ENCODE measurements at places on chromosomes 7 and 10. TPM values are rescaled to one million over a fixed set of nuclear protein-coding genes. Genes with fewer than 3 reads are reported as not detected.

- no peak overlapping the region for H3K27ac ChIP-seq
- no peaks in the 10 kb centered on the region for H3K36me3 ChIP-seq
- no peak for DNase-seq
- no peaks in the 10 kb centered on the region for H3K4me1 ChIP-seq
- H3K4me3 ChIP-seq = no peak overlapping the region
- H3K27me3 ChIP-seq = no peaks in the 10 kb centered on the region
Observed at GRCh38 chr10:74991435-74991834, 120.0 kb upstream of the SAMD8 start.

DNA sequence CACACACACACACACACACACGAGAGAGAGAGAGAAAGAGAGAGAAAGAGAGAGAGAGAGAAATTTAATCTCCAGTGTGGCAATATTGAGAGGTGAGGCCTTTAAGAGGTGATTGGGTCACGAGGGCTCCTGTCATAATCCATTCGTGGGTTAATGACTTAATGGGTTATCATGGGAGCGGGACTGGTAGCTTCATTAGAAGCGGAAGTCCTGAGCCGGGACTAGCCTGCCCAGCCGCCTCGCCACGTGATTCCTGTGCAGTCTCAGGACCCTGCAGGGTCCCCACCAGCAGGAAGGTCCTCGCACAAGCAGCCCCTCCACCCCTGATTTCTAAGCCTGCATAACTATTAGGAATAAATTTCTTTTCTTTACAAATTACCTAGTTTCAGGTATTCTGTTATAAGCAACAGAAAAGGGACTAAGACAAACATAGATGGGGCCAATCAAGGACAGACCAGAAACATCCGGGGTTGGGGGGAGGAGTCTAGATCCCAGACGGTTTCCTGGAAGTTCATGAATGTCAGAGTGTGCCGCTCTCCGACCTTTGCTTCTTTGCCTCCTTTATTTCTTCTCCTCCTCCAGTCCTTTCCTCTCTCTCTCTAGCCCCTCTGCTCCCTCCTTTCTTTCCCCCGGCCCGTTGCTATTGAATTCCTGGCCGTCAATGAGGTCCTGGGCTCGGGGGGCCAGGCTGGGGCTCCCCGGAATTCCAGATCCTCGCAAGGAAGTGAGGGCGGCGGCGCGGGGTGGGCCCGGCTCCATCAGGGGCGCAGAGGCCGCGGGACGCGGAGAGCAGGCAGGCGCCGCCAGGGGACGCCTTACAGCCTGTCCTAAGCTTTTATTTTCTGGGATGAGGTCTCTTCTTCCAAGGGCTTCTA is 146.8 kb downstream of the CYP26A1 start:
- no peaks in the 10 kb centered on the region for H3K36me3 ChIP-seq
- DNase-seq = no peak
- no peaks in the 10 kb centered on the region for H3K27me3 ChIP-seq
- H3K4me3 ChIP-seq = no peak overlapping the region

- no peaks in the 10 kb centered on the region for H3K36me3 ChIP-seq
- H3K27me3 ChIP-seq = no peaks in the 10 kb centered on the region
- no peak overlapping the region for H3K4me3 ChIP-seq
- no peak overlapping the region for H3K27ac ChIP-seq
- H3K4me1 ChIP-seq = peaks cover 15% of the 10 kb centered on the region
Observed at GRCh38 chr7:155247479-155248365, 50.0 kb upstream of the INSIG1 start.

- peaks cover 41% of the 10 kb centered on the region for H3K4me1 ChIP-seq
- peak overlapping the region; percentile 56 for H3K4me3 ChIP-seq
- H3K36me3 ChIP-seq = no peaks in the 10 kb centered on the region
- no peaks in the 10 kb centered on the region for H3K27me3 ChIP-seq
- H3K27ac ChIP-seq = peak overlapping the region; percentile 89
Observed at GRCh38 chr10:99927721-99928280, 81.9 kb downstream of the DNMBP start.

DNA sequence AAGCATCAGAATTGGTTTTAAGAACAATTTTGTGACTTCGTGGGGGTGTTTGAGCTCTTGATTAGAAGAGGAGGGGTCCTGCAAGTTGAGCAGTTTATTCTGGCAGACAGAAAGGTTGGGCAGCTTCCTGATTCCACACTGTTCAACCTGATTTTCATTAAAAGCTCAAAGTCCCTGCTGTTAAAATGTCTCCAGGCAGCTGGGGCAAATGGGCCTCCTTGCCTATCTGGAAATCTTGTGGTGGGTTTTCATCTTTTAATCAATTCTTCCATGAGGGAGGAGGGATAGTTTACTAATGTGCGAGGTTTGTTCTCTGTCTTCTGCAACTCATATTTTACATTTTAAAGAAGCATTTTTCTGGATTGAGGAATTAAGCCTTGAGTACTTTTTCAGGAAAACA is 276.7 kb downstream of the NXPH1 start:
- DNase-seq = no peak
- H3K36me3 ChIP-seq = no peaks in the 10 kb centered on the region
- no peak overlapping the region for H3K4me3 ChIP-seq
- H3K27ac ChIP-seq = no peak overlapping the region
- H3K27me3 ChIP-seq = no peaks in the 10 kb centered on the region
- no peaks in the 10 kb centered on the region for H3K4me1 ChIP-seq

DNA sequence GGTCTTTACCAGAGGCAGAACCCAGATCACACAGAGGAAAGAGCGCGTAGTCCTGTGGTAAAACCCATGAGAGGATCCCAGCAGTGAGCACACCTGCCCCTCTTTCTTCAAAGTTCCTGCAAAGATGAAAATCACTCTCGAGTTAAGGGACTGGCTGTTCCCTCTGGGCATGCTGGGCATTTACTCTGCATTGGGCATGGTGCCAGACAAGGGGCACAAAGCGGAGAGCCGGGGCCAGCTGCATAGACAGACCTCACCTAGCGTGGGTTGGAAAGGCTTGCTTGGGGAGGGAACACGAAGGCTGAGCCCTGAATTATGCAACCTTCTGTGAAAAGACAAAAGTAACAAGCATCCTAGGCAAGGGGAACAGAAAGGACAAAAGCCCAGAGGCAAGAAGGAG is 120.0 kb upstream of the TCERG1L start:
- no peaks in the 10 kb centered on the region for H3K36me3 ChIP-seq
- H3K4me1 ChIP-seq = no peaks in the 10 kb centered on the region
- H3K27me3 ChIP-seq = no peaks in the 10 kb centered on the region
- no peak for DNase-seq
- H3K4me3 ChIP-seq = no peak overlapping the region

GRCh38 chr10:124562425-124563060 is 100.9 kb downstream of the LHPP start:
- H3K4me3 ChIP-seq = no peak overlapping the region
- H3K27me3 ChIP-seq = no peaks in the 10 kb centered on the region
- no peaks in the 10 kb centered on the region for H3K36me3 ChIP-seq

DNA sequence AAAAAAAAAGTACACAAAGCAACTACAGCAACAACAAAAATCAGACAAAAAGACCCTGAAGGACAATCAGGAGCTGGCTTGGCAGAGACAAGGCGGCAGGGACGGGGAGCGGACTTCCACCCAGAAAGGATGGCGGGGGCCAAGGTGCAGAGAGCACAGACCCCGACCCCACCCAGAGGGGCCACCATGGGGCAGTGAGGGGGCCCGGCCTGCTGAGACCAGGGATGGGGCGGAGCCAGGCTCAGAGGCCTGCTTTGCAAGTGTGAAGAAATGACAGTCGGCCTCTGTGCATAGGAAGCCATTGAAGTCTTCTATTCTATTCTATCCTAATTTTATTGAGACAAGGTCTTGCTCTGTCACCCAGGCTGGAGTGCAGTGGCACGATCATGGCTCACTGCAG is 82.0 kb downstream of the ELFN1 start:
- H3K27ac ChIP-seq = no peak overlapping the region
- DNase-seq = no peak
- no peaks in the 10 kb centered on the region for H3K36me3 ChIP-seq
- H3K27me3 ChIP-seq = no peaks in the 10 kb centered on the region

DNA sequence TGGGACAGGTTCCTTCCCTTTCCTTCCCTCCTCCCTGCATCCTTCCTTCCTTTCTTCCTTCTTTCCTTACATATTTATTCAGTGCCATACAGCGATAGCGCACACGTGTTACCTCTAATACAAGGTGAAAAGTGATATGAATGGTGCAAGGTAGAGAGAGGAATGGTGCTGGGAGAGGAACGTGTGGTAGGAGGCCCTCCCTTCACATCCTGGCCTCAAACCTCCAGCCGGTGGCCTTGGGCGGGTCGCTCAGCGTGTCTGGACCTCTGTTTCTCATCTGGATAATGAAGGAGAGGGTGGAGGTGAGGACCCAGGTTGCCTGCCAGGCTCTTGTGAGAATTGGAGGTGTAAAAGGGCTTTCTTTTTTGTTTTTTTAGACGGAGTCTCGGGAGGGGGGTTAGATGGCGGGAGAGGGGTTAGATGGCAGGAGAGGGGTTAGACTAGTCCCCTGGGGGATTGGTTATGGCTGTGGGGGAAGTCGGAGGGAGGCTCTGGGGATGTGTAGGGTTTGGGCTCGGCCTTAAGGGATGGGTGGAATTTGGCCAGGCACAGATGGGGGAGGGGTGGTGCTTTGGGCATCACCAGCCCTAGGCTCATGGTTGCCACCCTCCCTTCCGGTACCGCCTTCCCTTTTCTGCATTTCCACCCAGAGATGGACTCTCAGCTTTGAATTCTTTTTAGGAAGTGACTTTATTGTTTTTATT is 14.9 kb downstream of the CHST3 start:
- H3K4me1 ChIP-seq = peaks cover 29% of the 10 kb centered on the region
- no peaks in the 10 kb centered on the region for H3K36me3 ChIP-seq
- H3K27ac ChIP-seq = peak overlapping the region; percentile 10
- DNase-seq = no peak

GRCh38 chr7:100185726-100186125 is 8.0 kb downstream of the STAG3 start:
- H3K27me3 ChIP-seq = no peaks in the 10 kb centered on the region
- H3K4me3 ChIP-seq = no peak overlapping the region
- H3K36me3 ChIP-seq = no peaks in the 10 kb centered on the region
- no peak for DNase-seq
- no peak overlapping the region for H3K27ac ChIP-seq

- H3K4me1 ChIP-seq = peaks cover 17% of the 10 kb centered on the region
- no peaks in the 10 kb centered on the region for H3K36me3 ChIP-seq
- no peak for DNase-seq
- no peak overlapping the region for H3K27ac ChIP-seq
- H3K4me3 ChIP-seq = no peak overlapping the region
Observed at GRCh38 chr10:58700591-58700990, 187.9 kb downstream of the BICC1 start.

- H3K36me3 ChIP-seq = no peaks in the 10 kb centered on the region
- DNase-seq = no peak
- H3K4me3 ChIP-seq = no peak overlapping the region
- peaks cover 28% of the 10 kb centered on the region for H3K4me1 ChIP-seq
- H3K27ac ChIP-seq = no peak overlapping the region
Observed at GRCh38 chr10:69465457-69466157, 14.3 kb downstream of the TSPAN15 start.

DNA sequence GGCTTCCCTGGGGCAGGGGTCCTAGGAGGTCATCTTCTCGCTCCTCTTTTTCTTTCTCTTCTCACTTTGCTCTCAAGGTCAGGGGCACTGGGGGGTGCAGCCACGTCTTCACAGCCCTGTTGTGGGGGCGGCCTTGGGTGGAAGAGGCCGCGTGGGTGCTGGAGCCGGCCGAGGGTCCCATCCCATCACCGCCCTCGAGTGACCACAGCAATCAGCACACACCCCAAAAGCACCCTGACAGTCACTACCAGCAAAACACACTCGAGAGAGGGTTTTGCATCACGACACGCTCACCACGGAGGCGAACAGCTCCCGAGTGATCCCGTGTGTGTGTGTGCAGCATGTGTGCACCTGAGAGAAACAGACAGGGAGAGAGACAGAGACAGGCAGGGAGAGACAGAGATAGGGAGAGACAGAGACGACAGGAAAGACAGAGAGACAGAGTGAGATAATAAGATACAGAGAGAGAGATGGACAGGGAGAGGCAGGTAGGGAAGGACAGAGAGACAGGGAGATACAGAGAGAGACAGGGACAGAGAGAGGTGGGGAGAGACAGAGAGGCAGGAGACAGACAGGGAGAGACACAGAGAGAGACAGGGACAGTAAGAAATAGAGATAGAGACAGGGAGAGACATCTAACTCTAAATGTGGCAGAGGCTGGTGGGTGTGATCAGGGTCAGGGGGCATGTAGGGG is 100.9 kb downstream of the WDR37 start:
- H3K27me3 ChIP-seq = no peaks in the 10 kb centered on the region
- no peaks in the 10 kb centered on the region for H3K4me1 ChIP-seq
- no peak for DNase-seq
- H3K4me3 ChIP-seq = no peak overlapping the region

- no peaks in the 10 kb centered on the region for H3K27me3 ChIP-seq
- no peaks in the 10 kb centered on the region for H3K4me1 ChIP-seq
- no peak overlapping the region for H3K27ac ChIP-seq
- DNase-seq = no peak
- no peak overlapping the region for H3K4me3 ChIP-seq
Observed at GRCh38 chr7:107051376-107051775, 6.9 kb downstream of the PRKAR2B start.

- no peak for DNase-seq
- no peaks in the 10 kb centered on the region for H3K27me3 ChIP-seq
- no peak overlapping the region for H3K4me3 ChIP-seq
- no peak overlapping the region for H3K27ac ChIP-seq
- no peaks in the 10 kb centered on the region for H3K36me3 ChIP-seq
- no peaks in the 10 kb centered on the region for H3K4me1 ChIP-seq
Observed at GRCh38 chr10:36761121-36761520, 364.3 kb upstream of the ANKRD30A start.

The HOXA3 gene
- total RNA-seq = 22.6 TPM

The GPR37 gene
- total RNA-seq = 0.50 TPM

The CEP41 gene
- total RNA-seq = 14.3 TPM

The ZNF853 gene
- 12.3 TPM for total RNA-seq

The CHCHD3 gene
- total RNA-seq = 102 TPM

The IL15RA gene
- 0.66 TPM for total RNA-seq

The ZNF394 gene
- total RNA-seq = 29.6 TPM

The TMEM26 gene
- not detected for total RNA-seq

The BAG3 gene
- total RNA-seq = 30.7 TPM

Data from Caco-2 (cell line).